AG04450 (cell line): ENCODE measurements at places on chromosomes 2 and 18.

GRCh38 chr2:190344276-190344827, 963 bp downstream of the INPP1 start:
- no peak for DNase-seq

DNA sequence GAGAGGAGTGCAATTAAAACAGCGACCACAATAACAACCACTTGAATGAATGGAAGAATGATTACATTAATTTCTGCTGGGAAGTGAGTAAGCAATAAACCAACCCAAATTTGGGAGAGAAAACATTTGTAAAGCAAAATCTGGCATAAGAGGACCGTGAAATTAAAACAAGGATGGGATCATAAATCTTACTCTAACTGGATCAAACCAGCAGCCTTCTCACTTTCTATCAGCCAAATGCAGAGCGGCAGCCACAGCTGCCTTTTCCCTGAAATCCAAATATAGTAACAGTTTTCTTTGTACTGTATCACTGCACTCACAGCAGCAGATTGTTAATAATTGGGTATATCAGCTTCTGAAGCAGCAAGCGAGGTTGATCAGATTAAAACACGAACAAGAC, 245.2 kb upstream of the REG3G start:
- DNase-seq = no peak

DNA sequence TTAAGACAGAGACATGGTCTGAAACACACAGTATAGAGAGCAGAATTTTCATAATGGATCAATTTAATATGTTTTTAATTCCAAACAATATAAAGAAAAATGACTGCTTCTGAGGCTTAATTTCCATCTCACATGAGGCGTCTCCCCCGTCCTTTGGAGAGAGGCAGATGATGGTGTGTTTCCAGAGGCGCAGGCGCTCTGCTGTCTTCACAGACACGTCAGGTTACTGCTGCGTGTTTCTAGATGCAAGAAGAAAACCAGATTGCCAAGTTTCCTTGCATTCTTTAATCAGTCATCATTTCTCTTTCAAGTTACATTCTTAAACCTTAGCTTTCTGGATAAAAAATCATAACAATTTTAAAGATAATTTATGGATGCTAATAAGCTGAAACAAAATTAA, 160.2 kb downstream of the ATP9B start:
- DNase-seq = no peak

GRCh38 chr18:31577195-31577594, 14.5 kb upstream of the TTR start:
- no peak for DNase-seq

DNA sequence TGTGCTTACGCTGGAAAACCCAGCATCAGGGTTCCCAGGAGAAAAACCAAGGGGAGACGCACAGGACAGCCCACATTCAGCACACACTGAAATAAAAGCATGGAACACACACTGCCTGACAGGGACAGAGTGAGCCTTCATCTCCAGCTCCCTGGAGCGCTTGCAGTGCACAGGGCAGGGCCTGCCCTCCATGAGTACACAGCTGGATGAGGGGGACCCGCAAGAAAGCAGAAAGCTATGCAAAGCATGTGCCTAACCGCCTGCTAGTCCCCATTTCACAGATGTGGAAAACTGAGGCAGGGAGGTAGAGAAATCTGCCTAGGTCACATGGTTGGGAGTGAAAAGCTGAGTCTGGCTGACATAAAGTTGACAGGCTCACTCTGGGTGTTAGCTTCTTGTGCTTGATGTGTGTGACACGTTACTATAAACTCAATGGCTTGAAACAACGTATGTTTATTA, 187.1 kb downstream of the HDAC4 start:
- DNase-seq = no peak

DNA sequence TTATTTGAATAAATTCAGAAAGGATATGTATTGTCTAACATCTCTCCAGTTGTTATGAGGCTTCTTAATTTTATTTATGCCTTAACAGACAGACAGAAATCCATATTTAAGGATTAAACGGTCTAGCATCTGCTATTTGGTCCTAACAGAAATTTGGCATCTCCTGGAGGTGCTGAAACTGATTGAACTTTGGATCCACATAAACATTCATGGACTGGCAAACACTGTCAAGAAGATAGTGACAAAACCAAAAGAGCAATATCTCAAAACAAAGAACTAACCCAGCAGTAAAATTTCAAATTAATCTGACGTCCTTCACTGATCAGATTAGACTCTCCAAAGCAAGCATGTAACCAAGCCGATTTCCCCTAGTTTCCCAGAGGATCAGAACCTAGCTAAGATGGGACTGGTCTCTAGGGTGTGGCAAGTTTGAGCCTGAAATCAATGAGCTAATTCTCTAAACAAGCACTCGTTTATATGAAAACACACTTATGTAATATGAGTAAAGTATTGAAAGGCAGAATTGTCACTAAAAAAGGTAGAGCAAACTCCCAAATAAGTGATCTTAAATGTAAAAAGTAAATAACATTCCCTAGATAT, 139.5 kb downstream of the NOL4 start:
- no peak for DNase-seq

- DNase-seq = no peak
Observed at GRCh38 chr18:23053776-23054457, 81.4 kb upstream of the CABLES1 start.

- no peak for DNase-seq
Observed at GRCh38 chr2:180618570-180618969, 361.8 kb upstream of the UBE2E3 start.

DNA sequence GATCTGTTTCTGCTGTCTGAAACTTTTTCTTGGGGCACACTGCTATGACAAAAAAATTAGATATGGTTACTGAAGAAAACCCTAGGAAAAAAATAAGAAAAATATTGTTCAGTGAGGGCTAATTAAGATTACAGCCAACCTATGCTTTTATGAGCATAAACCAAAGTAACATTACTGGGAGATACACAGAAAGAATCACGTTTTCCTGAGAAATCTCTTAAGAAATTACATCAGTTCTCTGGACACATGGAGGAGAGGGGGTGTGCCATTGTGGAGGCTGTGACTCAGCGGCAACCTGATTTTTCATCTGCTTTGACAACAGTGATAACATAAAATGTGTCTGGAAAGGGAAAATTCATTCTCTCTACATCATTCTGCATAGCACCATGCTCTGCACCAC, 13.4 kb upstream of the NMI start:
- DNase-seq = peak; percentile 51

- DNase-seq = no peak
Observed at GRCh38 chr18:36680042-36680441, 148.8 kb downstream of the TPGS2 start.

DNA sequence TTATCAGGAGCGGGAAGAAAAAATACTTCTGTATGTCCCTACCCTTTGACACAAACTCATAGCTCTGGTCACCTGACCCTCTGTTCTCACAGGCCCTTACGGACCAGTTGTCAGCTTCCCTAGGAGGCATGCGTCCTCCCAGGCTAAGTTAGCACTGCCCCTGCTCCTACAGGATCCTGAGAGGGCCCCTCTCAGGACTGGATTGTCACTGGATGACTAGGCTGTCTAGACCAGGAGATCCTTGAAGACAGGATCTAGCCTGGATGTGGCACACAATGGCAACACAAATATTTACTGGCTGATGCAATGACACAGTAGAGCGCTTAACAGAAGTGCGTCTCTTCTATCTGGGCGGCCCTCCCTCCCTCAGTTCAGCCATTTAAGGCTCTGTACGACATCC, 7.7 kb downstream of the FAM228A start:
- DNase-seq = no peak

DNA sequence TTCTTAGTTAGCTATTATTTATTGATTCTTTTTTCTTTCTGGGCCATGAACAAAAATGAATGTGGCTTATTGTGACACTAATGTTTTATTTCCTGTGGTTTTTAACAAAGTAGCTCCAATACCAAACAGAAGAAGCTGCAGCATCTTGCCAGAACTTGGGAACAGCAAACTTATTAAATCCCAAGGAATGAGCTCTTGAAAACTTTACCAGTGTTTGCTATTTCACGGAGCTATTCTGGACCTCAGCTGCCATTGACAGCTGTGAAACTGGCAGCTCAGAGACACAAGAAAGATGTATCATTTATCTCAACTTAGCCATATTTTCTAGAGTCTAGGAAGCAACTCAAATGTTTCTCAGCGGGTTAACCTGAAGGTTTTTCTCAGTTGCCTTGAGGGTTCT, 91.0 kb upstream of the NEUROD1 start:
- no peak for DNase-seq

DNA sequence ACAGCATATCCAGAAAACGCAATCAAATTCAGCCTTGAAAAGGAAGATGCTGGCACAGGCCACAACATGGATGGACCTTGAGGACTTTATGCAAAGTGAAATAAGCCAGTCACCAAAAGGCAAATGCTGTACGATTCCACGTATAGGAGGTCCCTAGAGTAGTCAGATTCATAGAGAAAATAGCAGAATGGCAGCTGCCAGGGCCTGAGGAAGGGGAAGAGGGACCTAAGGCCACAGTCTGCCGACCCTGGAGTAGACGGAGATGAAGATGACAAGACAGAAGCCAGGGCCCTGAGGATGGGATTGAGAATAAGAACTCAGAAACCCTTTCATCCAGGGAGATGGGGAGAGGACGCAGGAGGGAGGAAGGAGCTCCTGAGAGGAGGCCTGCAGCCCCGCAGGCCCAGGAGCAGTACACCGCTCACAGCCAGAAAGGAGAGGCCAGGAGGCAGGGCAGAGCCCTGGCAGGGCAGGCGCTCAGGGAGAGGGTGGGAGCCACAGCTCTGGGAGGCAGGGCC, 8.1 kb upstream of the MTERF4 start:
- no peak for DNase-seq

DNA sequence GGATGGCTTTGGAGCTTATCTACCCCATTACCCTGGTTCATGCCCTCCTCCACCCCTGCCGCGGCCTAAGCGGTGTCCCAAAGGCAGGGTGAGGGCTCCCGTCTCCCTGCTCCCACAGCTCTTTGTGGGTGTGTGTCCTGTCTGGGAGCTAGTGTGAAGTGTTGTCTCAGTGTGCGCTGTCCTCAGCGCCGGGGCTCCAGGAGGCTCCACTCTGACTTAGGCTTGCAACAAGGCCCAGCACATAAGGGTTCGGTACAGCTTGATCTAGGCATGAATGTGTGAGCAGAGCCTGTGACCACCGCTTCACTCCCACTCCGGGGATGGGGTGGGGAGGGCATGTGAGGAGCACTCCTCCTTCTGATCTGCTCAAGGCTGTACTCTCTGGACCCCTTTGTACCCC, 1.2 kb downstream of the MC2R start:
- no peak for DNase-seq

- DNase-seq = no peak
Observed at GRCh38 chr2:149056541-149057255, 18.2 kb downstream of the LYPD6B start.

- no peak for DNase-seq
Observed at GRCh38 chr18:8412117-8412516, 197.1 kb upstream of the RAB12 start.

- DNase-seq = no peak
Observed at GRCh38 chr2:241560883-241561474, 2.4 kb downstream of the BOK start.

DNA sequence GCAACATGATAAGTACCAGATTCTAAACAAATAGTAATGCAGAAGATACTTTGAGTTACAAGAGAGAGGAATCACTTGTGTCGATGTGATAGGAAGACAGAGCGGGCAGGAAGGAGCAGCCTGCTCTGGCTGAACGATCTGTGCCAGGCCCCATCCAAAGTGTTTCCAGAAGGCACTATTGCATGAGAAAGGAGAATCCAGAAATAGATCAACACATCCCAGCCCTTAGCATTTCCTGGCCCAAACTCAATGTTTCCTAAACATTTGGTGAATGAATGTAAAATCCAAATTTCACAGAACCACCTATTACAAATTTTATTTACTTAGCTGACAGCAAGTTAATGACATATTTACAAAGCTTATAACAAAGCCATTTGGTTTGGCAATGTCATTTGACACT, 257.2 kb downstream of the TXNL1 start:
- DNase-seq = no peak

DNA sequence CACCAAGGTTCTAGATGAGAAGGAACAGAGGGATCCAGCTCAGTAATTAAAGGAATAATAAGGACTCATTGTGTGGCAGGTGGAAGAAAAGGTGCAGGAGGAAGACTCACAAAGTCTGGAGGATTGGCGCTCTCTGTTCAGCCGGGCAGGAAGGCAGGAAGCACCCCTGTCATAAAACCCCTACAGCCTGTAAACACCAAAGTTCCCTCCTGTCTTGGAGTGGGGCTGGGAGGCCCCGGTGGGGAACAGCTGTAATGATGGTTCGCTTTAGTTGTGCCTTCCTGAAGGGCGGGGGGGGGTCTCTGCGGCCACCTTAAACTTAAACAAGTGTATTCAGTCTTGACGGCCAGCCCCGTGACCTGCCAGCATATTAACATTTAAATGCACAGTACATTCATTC, 84.3 kb downstream of the GBX2 start:
- no peak for DNase-seq

- DNase-seq = no peak
Observed at GRCh38 chr2:227848586-227848985, 22.8 kb upstream of the DAW1 start.

DNA sequence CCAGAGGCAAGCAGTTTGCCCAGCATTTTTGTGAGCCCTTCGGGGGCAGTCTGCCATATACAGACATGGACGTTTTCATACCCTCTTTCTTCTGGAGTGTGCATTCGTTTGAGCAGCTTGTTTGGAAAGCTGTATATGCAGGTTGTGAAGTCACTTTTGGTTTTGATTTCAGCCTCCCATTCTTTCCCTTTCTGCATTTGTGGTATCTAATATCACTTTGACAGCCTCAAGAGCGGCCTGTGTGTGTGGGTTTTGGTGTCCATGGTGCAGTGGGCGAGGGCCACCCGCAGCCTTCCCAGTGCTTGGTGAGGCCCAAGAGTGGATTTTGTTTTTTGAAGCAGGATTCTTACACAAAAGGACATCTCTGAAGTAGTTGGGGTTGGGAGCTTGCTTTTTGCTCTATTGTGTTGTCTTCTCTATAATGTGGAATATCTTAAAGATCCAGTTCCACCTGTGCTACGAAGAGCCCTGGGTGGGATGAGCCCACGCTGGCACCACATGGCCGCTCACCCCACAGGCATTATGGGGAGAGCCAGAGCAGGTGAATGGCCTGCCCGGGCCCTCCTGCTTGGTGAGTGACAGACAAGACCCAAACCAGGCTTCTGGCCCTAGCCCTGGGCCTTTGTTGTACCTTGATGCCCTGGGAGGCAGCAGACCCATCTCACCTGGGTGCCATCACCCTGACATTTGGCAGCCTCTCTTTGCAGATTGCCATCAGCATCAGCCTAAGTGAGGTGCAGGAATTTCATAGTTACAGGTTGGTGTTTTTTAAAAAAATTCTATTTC, 29.5 kb downstream of the INPP4A start:
- DNase-seq = no peak

DNA sequence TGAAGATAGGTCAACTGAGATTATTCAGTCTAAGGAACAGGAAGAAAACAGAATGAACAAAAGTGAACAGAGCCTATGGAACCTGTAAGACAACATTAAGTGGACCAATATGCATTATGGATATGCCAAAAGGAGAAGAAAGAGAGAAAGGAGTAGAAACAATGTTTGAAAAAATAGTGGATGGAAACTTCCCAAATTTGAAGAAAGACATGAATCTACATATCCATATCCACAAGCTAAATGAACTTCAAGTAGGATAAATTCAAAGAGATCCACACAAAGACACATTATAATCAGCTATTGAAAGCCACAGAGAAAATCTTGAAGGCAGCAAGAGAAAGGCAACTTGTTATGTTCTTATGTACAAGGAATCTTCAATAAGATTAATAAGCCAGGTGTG, 74.2 kb downstream of the BAZ2B start:
- no peak for DNase-seq

GRCh38 chr2:129242269-129242668, 737.2 kb upstream of the RAB6C start:
- no peak for DNase-seq
